ENCODE measurements at places on chromosomes 3 and 15.

GRCh38 chr3:136750209-136750896, 1.8 kb downstream of the STAG1 start:
- DNase-seq = no peak

GRCh38 chr3:187027531-187028278, 97.4 kb downstream of the ST6GAL1 start:
- DNase-seq = no peak

DNA sequence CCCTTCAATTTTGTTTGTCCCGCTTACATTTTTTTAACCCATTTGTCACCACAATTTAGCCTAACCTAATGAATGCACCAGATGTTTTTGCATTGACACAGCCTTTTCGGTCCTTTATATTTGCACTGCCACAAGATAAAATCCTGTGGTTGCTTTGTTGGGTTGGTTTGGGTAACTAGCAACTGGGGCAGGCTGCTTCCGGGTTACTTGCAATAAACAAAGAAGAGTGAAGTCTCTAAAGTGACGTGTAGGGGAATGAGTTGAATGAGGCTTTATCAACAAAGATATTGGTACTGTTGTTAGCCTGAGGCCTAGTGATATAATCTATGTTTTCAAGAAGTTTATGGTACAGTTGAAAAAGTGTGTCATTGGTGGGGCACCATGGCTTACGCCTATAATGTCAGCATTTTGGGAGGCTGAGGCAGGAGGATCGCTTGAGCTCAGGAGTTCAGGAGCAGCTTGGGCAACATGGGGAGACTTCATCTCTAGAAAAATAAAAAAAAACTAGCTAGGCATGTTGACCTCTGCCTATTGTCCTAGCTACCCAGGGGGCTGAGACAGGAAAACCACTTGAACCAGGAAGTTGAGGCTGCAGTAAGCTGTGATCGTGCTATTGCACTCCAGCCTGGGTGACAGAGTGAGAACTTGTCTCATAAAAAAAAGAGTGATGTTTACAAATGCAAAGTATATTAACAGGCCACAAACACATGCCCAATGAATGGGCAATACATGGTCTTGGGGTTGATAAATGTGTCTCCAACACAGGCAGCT, 121.8 kb downstream of the OXSM start:
- DNase-seq = no peak

DNA sequence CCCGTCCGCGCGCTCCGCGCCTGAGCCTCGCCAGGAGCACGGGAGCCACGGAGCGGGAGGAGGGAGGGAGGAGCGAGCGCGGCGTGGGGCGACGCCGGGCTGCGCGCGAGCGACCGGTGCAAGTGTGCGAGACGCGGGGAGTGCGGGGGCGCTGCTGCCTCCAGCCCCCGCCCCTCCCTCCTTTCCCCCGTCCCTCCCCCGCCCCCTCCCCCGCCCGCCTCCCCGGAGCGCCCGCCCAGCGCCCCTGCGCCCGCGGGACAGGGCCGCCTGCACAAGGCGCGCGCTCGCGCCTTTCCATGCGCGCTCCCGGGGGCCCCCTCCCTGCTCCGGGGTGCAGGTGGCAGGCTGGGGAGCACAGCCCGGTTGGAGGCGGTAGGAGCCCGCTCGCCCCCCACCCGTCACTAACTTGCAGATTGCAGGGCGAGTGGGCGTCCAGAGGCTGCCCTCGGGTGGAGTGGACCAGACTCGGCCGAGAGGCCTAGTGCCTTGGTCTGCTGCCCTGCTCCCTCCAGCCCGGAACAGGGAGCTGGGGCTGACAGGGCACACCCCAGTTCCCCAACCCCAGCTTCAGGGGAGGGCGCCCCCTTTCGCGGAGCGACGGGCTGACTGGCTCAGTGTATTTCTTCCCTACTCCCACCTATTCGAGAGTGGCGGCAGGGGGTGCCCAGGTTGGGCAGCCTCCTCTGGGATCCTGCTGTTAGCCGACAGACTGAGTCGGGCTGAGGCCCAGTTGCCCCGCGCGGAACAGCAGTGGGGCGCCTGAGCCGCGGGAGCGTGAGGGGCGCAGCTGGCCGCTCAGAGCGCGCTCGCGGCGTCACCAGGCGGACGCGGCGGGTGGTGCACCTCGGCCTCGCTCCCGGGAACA, at the start of gene WNT7A:
TSS of gene WNT7A (minus strand) at position 126 of the 865 bp plus-strand sequence. CDS start 255 bp downstream, outside the sequence.
- no peak for DNase-seq

DNA sequence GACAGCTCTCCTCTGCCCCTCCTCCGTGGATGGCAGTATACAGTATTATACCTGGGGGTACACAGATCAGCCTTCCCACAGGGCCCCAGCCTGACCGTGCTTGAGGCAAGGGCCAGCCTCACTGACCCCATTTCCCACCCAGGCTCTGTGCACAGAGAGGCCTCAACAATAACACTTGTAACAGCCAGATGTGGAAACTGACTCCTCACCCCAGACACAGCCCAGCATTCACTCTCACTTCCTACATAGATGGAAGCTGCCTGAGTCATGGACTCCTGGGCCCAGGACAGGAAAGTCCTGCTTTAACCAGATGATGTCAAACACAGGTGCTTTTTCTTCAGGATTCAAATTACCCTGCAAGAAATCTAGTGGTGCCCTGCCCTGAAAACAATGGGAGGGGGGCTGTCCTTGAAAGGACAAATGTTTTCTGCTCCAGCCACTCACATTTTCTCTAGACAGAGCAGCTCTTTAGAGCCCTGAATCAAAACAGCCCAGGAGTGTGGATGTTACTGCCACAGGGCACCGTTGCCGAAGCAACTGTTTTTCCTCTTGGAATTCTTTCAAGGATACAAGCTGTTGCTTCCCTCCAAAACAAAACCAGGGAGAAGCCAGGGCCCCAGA, 16.4 kb downstream of the CCDC12 start:
- DNase-seq = no peak

DNA sequence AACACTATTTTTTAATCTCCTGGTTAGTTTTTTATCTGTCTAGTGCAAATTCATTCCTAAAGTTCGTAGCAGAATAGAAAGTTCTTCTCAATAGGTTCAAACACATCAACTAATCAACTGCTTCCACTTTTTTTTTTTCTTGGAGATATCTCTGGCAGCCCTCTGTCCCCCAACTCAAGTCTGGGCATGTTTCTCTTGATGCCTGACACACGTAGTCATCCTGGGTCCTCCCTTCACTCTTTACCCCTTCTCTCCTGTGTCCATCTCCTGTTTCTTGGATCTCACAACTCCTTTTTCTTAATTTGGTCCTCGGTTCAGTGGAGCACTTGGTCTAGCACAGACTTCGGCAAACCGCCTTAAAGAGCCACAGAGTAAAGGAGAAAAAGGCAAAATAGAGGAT, 14.4 kb downstream of the TNFAIP8L3 start:
- DNase-seq = no peak

Data from lower leg skin (tissue), 4 donors.